Stimulated activated CD8-positive, alpha-beta memory T cell treated with anti-CD3 and anti-CD28 coated beads, Interleukin-15, amount 100 ng/mL, for 4 hours (primary cell): ENCODE measurements at places on chromosomes 2 and 18.

DNA sequence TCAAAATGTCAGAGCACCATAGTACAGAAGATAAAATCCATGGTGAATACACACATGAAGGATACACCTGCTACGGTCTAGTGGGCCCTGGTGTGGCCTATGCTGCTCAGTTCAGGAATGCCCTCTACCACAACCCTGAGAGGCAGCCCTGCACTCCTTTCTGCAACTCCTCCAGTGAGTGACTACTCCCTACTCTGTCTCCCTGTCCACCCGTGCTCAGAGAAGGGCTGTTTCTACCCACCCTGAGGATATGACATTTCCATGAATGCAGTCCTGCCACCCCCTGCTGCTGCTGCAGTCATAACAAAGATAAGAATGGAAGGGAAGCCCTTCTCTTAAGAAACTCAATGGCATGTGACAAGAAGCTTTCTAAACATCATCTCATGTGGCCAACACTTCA lies 137.0 kb downstream of the EN1 start:
- no peak for DNase-seq

- no peak for DNase-seq
Observed at GRCh38 chr2:192357217-192357616, 162.5 kb upstream of the TMEFF2 start.

DNA sequence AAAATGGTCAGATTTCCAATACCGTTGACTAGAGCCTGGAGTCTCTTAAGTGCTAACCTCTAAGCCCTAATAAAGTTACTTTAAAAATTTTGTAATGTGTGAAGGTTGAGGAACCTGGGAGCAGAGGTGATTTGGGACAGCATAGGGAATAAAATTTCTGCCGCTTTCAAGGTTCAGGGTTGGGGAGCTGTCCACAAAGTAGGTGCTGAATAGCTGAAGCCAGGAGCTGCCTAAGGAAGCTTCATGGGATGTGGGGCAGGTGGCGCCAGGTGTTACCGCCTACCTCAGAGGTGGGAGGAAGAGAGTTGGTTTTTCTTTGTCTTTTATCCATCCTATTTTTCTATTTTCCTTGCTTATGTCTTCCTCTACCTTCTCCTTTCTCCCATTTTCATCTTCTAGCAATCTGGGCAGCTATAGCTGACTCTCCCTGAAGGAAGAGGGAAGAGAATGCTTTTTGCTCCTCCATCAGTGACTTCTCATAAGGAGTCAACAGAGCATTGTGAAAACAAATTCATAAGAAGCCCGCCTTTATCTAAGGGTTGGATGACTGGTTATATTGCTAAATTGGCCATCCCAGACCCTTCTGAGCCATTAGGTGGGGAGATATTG lies 178.7 kb downstream of the CLIP4 start:
- DNase-seq: no peak

- DNase-seq: no peak
Observed at GRCh38 chr2:86623043-86623493, 597 bp downstream of the RNF103 start.

GRCh38 chr2:127847931-127848330 lies 10.0 kb downstream of the POLR2D start:
- DNase-seq: no peak

DNA sequence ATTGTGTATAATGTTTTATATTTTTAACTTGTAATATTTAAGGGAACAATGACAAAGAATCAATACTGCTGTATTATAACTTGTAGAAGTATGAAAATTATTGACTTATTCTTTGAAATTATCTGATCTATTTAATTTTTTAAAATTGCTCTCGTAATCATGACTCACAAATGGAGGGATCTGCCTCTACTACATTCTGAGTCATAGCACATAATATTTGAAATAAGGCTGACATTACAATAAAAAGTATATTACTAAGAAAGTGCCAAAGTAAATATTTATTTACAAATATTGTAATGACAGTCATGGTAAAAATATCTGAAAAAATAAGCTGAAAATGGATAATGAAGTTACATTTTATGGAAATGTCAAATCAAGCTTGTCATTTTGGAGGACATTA lies 1144.6 kb upstream of the CDH2 start:
- no peak for DNase-seq

- DNase-seq: no peak
Observed at GRCh38 chr2:47043142-47043890, 111.8 kb downstream of the STPG4 start.

GRCh38 chr2:237473878-237474441 lies 13.1 kb upstream of the MLPH start:
- DNase-seq: no peak

GRCh38 chr2:137659616-137660015 lies 304.7 kb upstream of the HNMT start:
- no peak for DNase-seq

DNA sequence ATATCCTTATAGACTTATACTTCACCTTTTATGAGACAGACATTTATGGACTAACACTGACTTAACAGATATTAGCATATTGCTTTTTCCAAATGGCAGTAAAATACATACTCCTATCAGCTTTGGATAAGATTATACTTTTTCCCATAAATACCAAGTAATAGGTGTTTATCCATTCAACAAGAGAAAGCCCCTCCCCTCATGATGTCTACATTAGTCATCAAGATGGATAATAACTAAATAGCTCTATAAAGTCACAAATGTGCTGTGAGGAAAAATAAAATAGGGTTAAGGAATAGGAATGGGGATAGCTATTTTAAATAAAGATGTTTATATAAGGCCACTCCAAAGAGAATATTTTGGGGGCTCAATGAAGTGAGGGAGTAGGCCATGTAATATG lies 39.4 kb downstream of the CSRNP3 start:
- no peak for DNase-seq

DNA sequence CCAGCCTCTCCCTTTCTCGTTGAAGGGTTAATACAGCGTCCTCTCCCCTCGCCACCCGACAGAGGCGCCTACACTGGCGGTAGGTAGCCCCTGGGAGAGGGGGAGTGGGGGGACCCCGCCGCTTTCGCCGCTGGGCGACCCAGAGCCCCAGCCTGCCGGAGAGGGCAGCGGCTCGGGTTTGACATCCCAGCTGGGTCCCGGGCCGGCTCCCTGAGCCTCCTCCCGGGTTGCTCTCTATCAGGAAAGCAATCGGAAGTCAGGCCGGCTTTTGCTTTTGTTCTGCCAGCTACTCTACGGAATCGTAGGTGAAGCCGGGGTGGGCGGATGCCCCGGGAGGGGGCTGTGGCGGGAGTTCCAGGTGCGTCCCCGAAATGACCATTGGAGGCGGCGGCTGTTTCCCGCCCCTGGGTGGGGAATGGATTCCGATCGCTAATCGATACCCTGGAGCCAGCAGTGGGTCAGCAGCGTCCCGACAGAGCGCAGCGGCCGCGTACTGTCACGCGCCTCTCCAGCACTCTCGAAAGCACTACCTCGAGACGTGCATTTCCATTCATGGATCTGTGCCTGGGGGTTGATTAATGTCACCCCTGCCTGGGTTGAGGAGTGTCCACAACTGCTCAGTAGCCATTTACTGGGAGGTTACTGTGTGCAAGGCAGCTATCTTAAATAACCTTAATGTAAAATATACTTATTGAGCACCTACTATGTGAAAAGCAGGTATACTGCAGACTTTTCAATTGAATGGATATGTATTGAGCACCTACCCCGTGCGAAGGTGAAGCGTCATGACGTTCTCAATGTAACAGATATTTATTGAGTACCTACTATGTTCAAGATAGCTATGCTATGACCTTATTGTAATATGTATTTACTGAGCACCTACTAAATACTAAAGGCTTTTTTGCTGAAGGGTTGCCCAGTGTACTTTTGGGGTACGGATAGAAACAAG lies 1.1 kb downstream of the MAPK4 start:
- no peak for DNase-seq

- DNase-seq: no peak
Observed at GRCh38 chr2:218853766-218854165, 5.8 kb upstream of the WNT6 start.

DNA sequence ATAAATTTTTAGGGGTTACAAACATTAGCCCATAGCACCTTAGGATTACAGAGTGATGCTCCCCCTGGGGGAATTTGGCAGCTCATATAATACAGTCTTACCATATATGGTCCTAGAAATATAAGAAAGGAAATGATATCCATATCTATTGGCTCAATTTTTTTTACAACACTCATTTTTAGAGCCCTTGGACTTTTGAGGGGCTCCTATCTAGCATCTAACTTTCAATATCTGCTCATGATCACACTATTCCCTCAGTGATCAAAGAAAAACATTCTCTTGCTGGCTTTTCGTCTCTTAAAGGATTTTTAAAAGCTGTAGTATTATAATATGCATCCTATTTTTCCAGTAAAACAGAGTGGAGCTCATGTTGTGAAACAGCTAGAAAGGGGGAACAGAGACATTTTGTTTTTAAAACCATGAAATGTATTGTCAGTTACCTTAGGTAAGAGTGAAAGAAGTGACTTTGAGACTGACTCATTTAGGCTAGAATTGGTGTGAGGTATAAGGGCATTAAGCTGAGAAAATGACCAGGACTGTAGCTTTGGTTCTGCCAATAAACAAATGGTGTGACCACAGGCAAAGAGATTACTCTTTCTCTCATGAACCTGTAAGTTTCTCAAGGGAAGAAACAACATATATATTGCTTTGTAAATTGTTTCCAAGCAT lies 65.8 kb downstream of the ALPK2 start:
- no peak for DNase-seq

DNA sequence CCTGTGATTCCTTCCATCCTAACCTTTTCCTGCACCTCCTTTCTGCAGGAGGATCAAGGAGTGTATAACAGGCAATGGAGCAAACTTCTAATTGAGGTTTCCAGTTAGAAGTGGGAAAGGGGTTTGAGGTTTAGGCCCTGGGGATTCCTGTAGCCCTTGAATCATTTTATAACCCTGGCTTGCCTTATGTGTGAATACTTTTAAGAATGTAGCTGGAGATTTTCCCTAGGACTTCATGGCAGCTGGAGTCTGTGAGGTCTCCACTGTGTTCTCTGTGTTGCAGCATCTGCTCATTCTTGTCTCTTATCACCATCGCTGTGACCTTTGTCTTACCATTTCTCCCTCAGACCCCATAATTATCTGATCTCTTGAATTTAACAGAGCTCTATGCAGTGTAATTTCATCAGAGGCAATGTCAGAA lies 370.2 kb upstream of the SLC14A2 start:
- no peak for DNase-seq

GRCh38 chr2:222024932-222025880 lies 273.6 kb downstream of the PAX3 start:
- no peak for DNase-seq

DNA sequence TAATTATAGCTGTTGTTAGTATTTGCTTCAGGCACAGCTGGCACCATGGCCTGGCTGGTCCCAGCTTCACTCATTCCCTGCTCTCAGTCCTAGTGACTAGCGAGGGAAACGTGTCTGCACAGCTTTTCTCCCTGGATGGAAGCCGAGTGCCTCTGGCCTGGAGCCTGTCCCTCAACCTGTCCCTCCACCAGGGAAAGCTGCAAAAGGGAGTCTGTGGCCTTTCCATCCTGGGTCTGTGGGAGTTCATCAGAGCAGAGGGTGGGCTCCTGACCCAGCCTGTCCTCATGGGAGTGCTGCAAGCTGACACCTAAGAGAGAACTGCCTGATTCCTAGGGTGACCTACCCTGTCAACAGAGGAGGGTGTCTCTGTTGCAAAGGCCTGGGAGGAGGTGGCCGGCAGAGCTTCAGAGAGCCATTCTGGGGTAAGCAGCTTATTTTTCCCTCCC lies 118.3 kb downstream of the CAPN13 start:
- no peak for DNase-seq

DNA sequence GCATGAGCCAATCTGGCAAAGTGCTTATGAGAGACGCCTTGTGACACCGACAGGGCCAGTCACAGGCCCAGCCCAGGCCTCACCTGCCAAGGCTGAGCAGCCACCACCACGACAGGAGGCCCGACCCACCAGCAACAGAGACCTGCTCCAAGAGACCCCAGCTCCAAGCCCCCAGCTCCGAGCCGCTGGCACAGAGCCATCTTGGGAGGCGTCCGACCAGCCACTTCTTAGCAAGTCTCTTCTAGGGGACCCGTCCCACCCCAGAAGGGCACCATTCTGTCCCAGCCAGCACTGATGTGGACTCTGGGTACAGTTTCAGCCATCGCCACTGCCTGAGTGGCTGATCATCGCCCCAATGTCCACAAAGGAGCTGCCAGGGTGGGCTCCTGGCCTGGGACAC lies 290.7 kb upstream of the SALL3 start:
- DNase-seq: no peak

DNA sequence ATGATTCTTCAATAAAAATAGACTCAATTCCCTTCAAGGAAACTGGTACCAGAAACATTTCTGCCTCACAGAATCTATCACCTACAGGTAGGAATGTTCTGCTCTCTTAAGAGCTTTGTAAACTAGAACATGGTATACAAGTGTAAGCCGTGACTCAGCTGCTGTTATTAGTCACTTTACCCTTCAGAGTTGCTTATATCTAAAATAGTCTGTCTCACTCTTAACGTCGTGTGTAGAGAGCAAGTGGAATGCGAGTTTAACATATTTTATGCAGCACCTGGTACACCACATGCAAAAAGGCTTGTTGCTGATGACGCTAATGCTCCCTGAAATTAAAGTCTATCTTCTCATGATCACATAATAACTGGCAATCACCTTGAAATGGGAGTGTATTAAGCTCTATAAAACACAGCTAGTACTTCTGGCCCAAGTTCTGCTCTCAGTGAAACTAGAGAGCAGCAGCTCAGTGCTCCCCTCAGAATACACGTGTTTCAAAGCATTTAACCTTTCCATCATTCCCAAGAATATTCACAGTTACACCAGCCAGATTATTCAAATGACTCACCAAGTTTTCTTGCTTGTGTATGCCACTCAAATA lies 420.0 kb downstream of the ZEB2 start:
- DNase-seq: no peak

DNA sequence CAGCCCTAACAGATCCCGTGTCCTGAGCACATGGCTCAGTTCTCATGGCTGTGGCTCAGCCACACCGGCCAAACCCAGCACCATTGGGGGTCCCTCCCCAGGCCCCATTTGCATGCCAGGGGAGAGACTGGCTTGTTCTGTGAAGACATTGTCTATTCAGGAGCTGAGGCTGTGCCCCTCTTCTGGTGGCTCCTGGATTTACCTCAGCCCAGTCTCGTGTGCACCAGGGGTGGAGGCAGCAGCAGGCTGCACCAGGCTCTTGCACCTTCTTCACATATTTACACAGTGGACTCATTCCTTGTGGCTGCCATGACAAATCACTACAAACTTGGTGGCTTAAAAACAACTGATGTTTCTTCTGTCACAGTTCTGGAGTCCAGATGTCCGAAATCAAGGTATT lies 92.4 kb upstream of the ITGA6 start:
- no peak for DNase-seq

- no peak for DNase-seq
Observed at GRCh38 chr18:42509750-42510415, 554.8 kb downstream of the PIK3C3 start.

GRCh38 chr2:207662203-207662602 lies 37.0 kb upstream of the METTL21A start:
- DNase-seq: no peak

GRCh38 chr18:61851940-61852451 lies 40.8 kb downstream of the RNF152 start:
- DNase-seq: no peak

- DNase-seq: no peak
Observed at GRCh38 chr2:236618370-236618769, 48.7 kb downstream of the ACKR3 start.
